ENCODE measurements at places on chromosomes 5 and 9.

- DNase-seq = no peak
These were observed 124.4 kb downstream of the NFIB start for GRCh38 chr9:14189578-14189977.

DNA sequence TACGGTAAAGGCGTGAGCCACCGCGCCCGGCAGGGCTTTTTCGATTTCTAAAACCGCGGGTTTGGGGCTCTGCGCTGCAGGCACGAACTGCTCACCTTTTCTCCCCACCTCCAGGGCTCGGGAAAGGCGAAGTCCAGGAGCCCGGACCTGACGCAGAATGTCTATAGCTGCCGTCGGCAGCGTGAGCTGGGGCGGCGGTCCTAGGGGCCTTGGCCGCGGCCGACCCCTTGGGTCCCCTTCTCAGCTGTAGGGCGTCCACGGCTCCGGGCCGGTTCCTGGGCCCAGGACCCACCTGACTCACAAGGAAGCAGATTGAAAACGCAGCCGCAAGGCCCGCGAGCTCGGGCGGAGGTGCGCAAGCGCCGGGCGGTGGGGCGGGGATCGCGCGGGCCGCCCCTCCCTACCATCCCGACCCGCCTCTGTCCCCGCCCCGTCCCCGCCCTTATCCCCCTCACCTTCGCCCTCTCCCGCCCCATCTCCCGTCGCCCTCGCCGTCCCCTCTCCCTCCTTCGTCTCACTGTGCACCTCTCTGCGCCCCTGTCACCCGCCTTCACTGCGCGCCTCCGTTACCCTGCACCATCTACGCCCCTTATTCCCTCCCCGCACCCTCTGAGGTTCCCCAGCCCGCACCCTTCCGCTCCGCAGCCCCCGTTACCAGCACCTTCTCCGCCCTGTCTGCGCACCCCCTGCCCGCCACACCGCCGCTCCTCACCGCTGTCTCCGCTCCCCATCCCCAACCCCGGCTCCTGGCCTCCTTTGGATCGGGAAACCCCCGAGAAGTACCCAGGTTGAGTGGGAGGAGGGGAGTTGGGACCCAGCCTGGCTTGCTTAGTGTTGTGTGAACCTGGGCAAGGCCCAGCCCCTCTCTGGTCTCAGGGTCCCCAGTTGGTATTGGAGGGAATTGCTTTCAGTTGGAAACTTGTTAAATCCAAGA lies at the start of gene HDHD3:
HDHD3 (minus strand) TSS at position 353 of the 934 bp plus-strand sequence. CDS start 2,632 bp downstream, outside the sequence.
- peak; percentile 87 for DNase-seq

DNA sequence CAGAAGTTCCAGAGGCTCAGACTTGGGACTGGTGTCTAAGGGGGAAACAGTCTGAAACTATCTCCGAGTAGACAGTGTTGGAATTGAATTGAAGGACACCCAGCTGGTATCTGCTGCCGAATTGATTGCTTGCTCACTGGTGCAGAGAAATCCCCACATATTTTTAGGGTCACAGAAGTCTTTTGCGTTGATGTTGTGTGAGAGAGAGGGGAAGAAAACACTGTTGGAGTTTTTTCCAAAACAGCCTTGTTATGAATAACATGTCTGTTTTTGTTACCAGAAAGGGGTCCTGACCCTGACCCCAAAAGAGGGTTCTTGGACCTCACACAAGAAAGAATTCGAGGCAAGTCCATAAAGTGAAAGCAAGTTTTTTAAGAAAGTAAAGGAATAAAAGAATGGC lies 81.3 kb downstream of the ALDH7A1 start:
- DNase-seq = no peak

- no peak for DNase-seq
These were observed 76.1 kb downstream of the NREP start for GRCh38 chr5:111680737-111681413.

DNA sequence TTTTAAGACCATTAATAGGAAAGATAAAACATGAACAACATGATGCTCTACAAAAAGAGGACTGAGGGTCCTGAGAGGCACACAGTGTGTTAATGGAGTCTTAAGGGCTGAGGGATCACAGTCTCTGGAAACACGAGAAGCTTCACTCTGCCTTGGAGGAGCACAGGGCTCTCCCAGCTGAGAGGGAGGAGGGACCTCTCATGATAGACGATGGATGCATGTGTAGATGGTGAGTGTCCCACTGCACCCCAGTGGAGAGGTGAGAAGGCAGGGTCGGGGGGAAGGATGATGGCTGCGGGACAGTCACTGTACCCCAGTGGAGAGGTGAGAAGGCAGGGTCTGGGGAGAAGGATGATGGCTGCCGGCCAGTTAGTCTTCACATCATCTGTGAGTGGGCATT lies 613.4 kb downstream of the IRX1 start:
- no peak for DNase-seq

GRCh38 chr5:68074633-68075032 lies 140.9 kb upstream of the PIK3R1 start:
- DNase-seq = no peak

- DNase-seq = no peak
These were observed 166.2 kb downstream of the INSYN2B start for GRCh38 chr5:169814045-169814444.
